ENCODE measurements at places on chromosomes 1 and 21.

DNA sequence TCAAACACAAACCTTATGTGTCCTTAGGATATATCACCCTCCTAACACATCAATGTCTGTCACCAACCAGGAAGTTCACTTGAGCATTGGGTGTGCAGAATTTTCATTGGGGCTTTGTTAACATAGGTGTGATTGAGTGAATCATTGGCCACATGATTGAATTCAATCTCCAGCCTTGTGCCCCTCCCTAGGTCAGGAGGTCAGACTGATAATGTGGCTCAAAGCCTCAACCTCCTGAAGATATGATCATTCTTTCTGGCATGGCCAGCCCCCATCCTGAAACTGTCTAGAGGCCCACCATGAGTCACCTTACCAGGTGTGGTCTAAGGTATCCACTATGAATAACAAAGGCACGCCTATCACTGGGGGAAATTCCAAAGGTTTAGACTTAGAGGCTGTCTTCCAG lies 90.1 kb downstream of the PKN2 start:
- H3K36me3 ChIP-seq = peaks cover 42% of the 10 kb centered on the region
- no peak overlapping the region for H3K27ac ChIP-seq
- no peaks in the 10 kb centered on the region for H3K27me3 ChIP-seq
- DNase-seq = no peak
- H3K4me1 ChIP-seq = no peaks in the 10 kb centered on the region

DNA sequence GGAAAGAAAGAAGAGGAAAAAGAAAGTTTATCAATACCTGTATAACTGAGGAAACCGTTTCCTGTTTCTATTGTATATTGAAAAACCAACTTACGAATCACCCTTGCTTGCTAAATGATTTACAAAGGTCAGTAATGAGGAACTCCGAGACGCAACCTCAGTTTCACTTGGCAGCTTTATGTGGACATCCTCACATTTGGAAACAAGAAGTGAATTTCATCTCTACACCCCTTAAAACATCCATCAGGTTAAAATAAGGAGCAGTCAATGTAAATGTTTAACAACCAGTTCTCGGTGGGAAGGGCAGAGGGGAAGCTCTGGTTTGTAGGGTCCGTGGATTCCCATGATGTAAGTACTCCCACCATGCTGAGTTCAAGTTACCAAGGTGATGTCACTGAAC lies 481.7 kb upstream of the RUNX1 start:
- no peaks in the 10 kb centered on the region for H3K27me3 ChIP-seq
- peaks cover 25% of the 10 kb centered on the region for H3K4me1 ChIP-seq
- no peak overlapping the region for H3K4me3 ChIP-seq
- H3K36me3 ChIP-seq = no peaks in the 10 kb centered on the region
- no peak for DNase-seq

- no peaks in the 10 kb centered on the region for H3K36me3 ChIP-seq
- no peaks in the 10 kb centered on the region for H3K4me1 ChIP-seq
- DNase-seq = no peak
- no peak overlapping the region for H3K27ac ChIP-seq
Observed at GRCh38 chr21:38712071-38712470, 93.7 kb upstream of the ETS2 start.

GRCh38 chr1:202361224-202361623 lies 12.7 kb downstream of the PPP1R12B start:
- DNase-seq = no peak
- no peaks in the 10 kb centered on the region for H3K27me3 ChIP-seq
- no peak overlapping the region for H3K4me3 ChIP-seq
- no peak overlapping the region for H3K27ac ChIP-seq
- no peaks in the 10 kb centered on the region for H3K4me1 ChIP-seq

DNA sequence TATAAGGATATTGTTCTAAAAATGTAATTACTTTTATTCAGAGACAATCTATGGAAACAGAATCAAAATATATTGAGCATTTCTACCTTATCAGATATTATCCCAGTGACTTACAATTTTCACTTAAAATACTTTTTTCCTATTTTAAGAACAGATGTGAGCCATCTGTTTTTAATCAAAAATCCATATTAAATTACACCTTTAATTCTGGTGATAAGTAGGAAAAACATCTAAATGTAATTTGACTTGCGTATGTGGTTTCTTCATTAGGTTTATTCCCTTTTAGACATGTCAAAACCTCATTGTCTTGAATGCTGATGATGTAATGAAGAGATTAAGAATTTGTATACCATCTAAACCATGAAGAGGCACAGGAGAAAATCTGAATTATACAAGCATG lies 1118.8 kb upstream of the TMPRSS15 start:
- no peak overlapping the region for H3K27ac ChIP-seq
- no peaks in the 10 kb centered on the region for H3K4me1 ChIP-seq
- no peak overlapping the region for H3K4me3 ChIP-seq
- H3K36me3 ChIP-seq = no peaks in the 10 kb centered on the region
- no peaks in the 10 kb centered on the region for H3K27me3 ChIP-seq
- DNase-seq = no peak

GRCh38 chr1:53393325-53393792 lies 65.5 kb upstream of the LRP8 start:
- no peaks in the 10 kb centered on the region for H3K36me3 ChIP-seq
- no peak overlapping the region for H3K4me3 ChIP-seq
- peaks cover 5% of the 10 kb centered on the region for H3K4me1 ChIP-seq
- H3K27me3 ChIP-seq = no peaks in the 10 kb centered on the region

DNA sequence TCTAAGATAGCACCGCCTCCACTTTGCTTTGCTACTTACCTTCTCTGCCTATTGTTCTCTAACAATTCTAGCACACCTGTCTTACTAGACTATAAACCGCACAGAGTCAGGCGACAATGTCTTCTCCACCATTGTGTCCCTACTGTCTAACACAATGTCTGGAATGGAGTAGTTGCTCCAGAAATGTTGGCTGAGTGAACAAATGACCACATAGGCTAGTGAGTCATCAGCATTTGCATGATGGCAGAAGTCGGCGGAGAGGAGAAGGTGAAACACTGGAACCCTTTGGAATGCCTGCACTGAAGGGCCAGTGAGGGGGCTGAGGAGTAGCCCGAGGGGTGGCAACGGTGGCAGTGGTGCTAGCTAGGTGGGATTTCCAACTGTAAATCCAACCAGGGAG lies 14.0 kb upstream of the PABPC4 start:
- no peaks in the 10 kb centered on the region for H3K27me3 ChIP-seq
- no peaks in the 10 kb centered on the region for H3K36me3 ChIP-seq
- DNase-seq = no peak
- no peaks in the 10 kb centered on the region for H3K4me1 ChIP-seq

GRCh38 chr1:31523769-31524168 lies 52.5 kb upstream of the TINAGL1 start:
- peaks cover 4% of the 10 kb centered on the region for H3K27me3 ChIP-seq
- no peaks in the 10 kb centered on the region for H3K4me1 ChIP-seq
- no peak overlapping the region for H3K4me3 ChIP-seq
- H3K27ac ChIP-seq = no peak overlapping the region

DNA sequence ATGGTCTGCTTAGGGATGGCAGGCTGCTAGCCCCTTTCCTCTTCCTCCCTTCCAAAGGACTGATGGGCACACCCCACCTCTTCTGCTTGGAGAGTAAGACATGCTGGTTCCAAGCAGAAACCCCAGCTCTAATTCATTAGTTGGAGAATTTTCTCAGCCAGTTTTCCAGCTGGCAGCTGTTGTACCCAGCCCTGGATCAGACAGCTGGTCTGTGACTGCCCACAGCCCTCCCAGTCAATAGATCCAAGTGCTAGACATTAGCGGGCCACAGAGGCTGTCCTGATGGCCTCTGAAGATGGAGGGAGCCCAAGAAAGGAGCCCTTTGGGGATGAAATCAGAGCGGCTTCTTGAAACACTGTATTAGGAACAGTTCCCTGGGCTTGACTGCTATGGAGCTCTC lies 35.8 kb downstream of the ACOT11 start:
- H3K4me1 ChIP-seq = no peaks in the 10 kb centered on the region
- peaks cover 5% of the 10 kb centered on the region for H3K36me3 ChIP-seq

GRCh38 chr1:99590578-99591209 lies 55.2 kb upstream of the PALMD start:
- no peak overlapping the region for H3K27ac ChIP-seq
- H3K27me3 ChIP-seq = no peaks in the 10 kb centered on the region
- H3K4me3 ChIP-seq = no peak overlapping the region

GRCh38 chr1:83583351-83584014 lies 415.4 kb downstream of the TTLL7 start:
- DNase-seq = peak; percentile 7
- no peak overlapping the region for H3K4me3 ChIP-seq
- H3K36me3 ChIP-seq = no peaks in the 10 kb centered on the region
- H3K27me3 ChIP-seq = no peaks in the 10 kb centered on the region
- H3K4me1 ChIP-seq = peaks cover 7% of the 10 kb centered on the region

GRCh38 chr1:186948535-186948934 lies 119.8 kb downstream of the PLA2G4A start:
- no peaks in the 10 kb centered on the region for H3K4me1 ChIP-seq
- H3K4me3 ChIP-seq = no peak overlapping the region
- H3K36me3 ChIP-seq = no peaks in the 10 kb centered on the region
- H3K27me3 ChIP-seq = no peaks in the 10 kb centered on the region

DNA sequence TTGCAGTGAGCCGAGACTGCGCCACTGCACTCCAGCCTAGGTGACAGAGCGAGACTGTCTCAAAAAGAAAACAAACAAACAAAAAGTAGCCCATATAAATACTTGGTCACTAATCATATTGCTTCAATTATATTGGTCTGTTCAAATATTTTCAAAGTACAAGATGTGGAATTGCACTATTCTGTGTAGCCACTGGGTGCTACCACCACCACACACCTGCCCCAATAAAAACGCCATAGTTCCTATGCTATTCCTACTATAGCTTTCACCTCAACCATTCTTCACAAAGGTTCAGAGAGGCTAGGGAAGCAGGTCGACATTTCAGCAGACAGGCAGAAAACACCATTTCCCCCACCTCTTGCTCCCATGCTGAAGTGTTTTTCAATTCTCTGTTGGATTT lies 16.7 kb downstream of the NDC1 start:
- peaks cover 4% of the 10 kb centered on the region for H3K36me3 ChIP-seq
- DNase-seq = no peak
- no peaks in the 10 kb centered on the region for H3K27me3 ChIP-seq

DNA sequence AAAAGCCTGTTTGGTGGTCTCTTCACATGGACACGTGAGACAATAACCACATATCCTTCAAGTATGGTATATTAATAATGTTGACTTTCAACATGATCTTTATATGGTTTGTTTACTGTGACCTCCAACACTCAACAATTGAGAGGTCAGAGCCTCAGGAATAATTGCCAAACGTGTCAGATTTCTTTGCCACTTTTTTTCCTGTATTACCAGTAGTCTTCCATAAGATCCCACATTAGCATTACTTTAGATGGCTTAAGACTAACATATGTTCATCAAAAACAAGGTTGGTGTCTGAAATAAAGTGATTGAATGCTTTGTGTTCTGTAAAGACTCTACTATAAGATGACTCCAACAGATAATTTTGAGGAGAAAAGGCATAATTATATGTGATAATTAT lies 118.7 kb upstream of the F3 start:
- H3K4me3 ChIP-seq = no peak overlapping the region
- H3K4me1 ChIP-seq = no peaks in the 10 kb centered on the region
- H3K27ac ChIP-seq = no peak overlapping the region
- H3K27me3 ChIP-seq = no peaks in the 10 kb centered on the region
- no peak for DNase-seq
- no peaks in the 10 kb centered on the region for H3K36me3 ChIP-seq

DNA sequence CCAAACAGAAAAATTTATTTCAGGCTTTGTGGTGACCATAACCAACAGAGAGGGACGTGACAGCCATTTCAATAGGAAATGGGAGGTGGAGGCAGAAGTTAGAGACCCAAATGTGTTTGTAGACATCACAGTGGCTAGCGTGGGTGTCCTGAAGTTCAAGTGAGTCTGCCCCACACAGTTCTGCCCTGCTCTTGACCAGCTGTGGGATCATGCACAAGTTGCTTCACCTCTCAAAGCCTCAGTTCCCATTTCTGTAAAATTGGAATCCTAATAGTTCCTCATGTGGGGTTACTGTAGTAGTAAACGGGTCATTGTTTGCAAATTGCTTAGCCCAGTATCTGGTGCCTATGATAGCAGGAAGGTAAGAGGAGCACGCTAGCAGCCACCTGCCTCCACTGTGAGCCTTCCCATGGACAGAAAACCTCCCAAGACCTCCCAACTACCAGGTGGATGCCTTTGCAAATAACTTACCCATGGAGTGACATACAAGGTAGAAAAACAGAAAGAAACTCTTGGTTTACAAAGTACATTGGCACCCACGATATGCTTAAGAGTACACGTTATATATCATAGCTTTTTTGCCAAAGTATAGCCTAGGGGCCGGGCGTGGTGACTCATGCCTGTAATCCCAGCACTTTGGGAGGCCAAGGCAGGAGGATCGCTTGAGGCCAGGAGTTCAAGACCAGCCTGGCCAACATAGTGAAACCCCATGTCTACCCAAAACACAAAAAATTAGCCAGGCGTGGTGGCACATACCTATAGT lies 29.1 kb downstream of the FHAD1 start:
- no peak overlapping the region for H3K4me3 ChIP-seq
- no peaks in the 10 kb centered on the region for H3K36me3 ChIP-seq
- no peaks in the 10 kb centered on the region for H3K4me1 ChIP-seq
- no peak for DNase-seq
- peaks cover 38% of the 10 kb centered on the region for H3K27me3 ChIP-seq

- no peak overlapping the region for H3K4me3 ChIP-seq
- no peak overlapping the region for H3K27ac ChIP-seq
- H3K4me1 ChIP-seq = peaks cover 16% of the 10 kb centered on the region
- no peaks in the 10 kb centered on the region for H3K36me3 ChIP-seq
- no peaks in the 10 kb centered on the region for H3K27me3 ChIP-seq
Observed at GRCh38 chr1:202561240-202561639, 149.0 kb downstream of the SYT2 start.

GRCh38 chr1:230867101-230867902 lies 1.0 kb downstream of the C1orf198 start:
- H3K27me3 ChIP-seq = peaks cover 21% of the 10 kb centered on the region
- H3K36me3 ChIP-seq = no peaks in the 10 kb centered on the region
- H3K4me1 ChIP-seq = peaks cover 5% of the 10 kb centered on the region
- H3K27ac ChIP-seq = no peak overlapping the region
- H3K4me3 ChIP-seq = peak overlapping the region; percentile 60

DNA sequence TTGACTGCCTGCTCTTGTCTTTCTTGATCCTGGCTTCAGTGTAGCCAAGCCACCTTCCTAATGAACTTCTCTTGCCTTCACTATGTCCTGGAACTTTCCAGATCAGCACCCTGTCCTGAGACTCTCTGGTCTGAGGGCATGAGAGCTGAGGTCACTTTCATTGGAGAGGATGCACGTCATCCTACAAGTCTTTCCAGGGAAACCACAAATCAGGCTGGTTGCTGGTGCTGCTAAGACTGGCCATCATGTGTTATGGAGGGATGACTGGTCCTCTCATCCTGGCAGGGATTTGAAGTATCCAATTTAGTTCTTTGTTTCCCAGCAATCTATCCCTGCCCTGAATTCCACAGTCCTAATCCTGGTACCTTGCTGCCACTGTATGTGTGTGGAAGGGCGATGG lies 228.6 kb downstream of the GPATCH2 start:
- no peak overlapping the region for H3K4me3 ChIP-seq
- no peak for DNase-seq
- no peak overlapping the region for H3K27ac ChIP-seq
- no peaks in the 10 kb centered on the region for H3K4me1 ChIP-seq
- no peaks in the 10 kb centered on the region for H3K27me3 ChIP-seq

Measured in T-cell (primary cell).